K562 (cell line): ENCODE measurements at places on chromosomes 13 and 19. TPM values are rescaled to one million over a fixed set of nuclear protein-coding genes. Genes with fewer than 3 reads are reported as not detected.

The FIZ1 gene
- 14.4 and 17.5 TPM in 2 replicates for total RNA-seq

GRCh38 chr13:20823071-20823470 lies 49.3 kb upstream of the EEF1AKMT1 start:
- DNase-seq = no peak

The TMEM255B gene
- 0.72 and 0.75 TPM in 2 replicates for total RNA-seq

The LILRB1 gene
- total RNA-seq = not detected in 2 replicates

DNA sequence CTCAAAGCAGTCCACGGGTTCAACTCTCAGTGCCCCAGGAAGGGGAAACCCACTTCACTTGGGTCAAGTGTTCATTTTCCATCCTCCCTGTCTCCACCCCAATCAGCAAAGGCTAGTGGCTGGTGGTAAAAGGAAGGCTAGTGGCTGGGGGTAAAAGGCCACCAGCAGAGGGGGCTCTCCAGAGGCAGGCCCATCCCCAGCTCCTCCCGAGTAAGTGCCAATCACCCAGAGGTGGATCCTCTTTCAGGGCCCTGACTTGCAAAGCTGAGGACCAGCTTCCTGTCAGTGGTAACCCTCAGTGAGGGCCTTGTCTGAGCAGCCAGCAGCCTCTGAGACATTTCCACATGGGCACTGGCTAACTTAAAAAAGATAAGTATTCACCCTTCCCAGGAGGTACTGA lies 22.0 kb upstream of the TPT1 start:
- DNase-seq = peak; percentile 53
